ENCODE measurements at places on chromosomes 3 and 15. TPM values are rescaled to one million over a fixed set of nuclear protein-coding genes. Genes with fewer than 3 reads are reported as not detected.
A peak's percentile ranks its signal among the peaks of the same experiment; 100 is the strongest.

The HDGFL3 gene
- 24.7 TPM for polyA plus RNA-seq

The DAZL gene
- polyA plus RNA-seq, result not detected

- peak; percentile 27 for DNase-seq
Observed at GRCh38 chr15:66472176-66472999, 25.2 kb downstream of the SNAPC5 start.

GRCh38 chr3:79845546-79845945 is 77.7 kb upstream of the ROBO1 start:
- DNase-seq, result no peak

DNA sequence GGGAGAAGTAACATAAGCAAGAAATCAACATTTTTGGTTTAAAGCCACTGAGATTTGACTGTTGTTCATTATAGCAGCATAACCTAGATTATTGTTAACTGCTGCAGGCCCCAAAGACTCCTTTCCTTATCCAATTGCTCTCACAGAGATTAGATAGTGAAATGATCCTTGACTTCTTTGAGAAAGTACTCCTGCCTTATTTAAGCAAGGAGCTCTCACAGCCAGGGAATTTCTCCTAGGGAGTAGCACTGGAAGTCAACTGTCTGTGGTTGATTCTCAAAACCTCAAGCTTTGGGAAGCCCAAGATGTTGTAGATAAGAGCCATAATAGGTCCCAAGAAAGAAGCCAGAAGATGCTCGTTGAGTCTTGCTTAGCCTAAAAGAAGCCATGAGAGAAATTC is 151.8 kb upstream of the TSC22D2 start:
- no peak for DNase-seq

All from ovary (tissue), 10 donors.